ENCODE measurements at places on chromosomes 4 and X. TPM values are rescaled to one million over a fixed set of nuclear protein-coding genes. Genes with fewer than 3 reads are reported as not detected.

DNA sequence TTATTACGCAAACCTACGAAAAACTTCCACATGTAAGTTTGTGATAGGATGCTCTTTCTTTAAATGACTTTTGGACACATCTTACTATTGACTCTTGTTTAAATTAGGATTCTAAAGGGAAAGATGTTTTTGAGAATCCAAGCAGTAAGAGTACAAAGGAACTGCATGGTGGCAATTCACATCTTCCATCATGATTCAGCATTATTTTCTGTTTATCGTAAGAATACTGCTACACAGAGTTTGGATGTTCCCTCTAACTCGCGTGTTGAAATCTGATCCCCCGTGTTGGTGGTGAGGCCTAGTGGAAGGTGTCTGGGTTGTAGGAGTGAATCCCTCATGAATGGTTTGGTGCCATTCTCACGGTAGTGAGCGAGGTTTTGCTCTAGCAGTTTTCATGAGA, 371.8 kb upstream of the FTHL17 start:
- DNase-seq, result no peak

DNA sequence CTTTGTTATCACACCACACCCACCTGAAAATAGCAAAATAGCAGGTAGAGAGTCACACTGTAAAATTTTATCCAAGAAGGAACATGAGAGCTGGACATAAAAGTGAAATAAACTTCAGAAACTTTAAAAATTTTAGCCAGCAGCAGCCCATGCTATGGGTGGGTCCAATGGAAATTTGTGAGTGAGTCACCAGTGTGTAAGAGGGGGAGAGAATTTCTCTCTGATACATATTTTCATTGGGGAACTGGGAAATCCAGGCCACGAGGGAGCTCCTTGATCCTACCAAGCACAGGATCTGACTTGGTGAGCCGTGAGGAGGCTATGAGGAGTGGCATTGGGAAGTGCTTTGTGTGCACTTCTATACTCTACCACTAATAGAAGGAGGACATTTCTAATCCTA, 136.3 kb downstream of the FAAH2 start:
- no peak for DNase-seq

- DNase-seq, result no peak
These were observed 8.6 kb upstream of the ENPEP start for GRCh38 chr4:110467400-110467799.

Gene PAGE2
- total RNA-seq, result not detected

Gene TLR1
- total RNA-seq, result 4.1 TPM

Gene SAGE1
- total RNA-seq, result not detected

DNA sequence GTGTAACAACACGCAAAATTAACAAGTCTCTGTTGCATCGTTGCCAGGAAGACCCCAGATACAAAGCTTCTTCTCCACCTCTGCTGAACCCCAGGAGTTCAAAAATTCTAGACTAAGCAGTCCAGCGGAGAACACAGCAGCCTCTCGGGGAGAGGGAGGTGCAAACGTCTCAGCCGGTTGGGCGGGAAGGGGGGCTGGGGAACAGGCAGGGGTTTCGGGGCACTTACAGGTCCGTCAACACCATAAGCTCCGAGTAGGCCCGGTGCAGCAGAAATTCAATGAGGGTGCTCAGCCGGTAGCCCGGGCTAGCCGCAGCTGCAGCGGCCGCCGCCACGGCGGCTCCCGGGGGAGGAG, 394 bp downstream of the MED14 start:
- DNase-seq, result no peak

DNA sequence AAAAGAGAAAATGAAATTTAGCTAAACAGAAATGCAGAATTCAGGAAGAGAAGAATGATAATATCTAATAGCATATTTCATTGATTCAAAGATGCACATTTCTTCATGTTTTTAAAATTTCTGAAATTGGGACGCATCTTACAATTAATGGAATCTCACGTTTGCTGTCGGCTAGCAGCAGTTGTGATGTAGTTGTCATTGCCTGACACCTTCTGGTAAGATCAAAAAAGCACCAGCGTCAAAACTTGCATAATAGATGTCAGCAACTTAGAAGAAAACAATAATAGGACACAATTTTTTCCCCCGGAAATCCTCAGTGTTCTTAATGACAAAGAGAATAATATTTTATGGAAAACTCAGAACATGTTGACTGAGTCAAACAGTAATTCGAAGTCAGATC, 29.8 kb upstream of the SLC7A3 start:
- DNase-seq, result no peak

- DNase-seq, result no peak
These were observed 24.1 kb downstream of the SEC24D start for GRCh38 chr4:118811832-118812231.

GRCh38 chrX:140971099-140971795, 31.1 kb upstream of the SPANXB1 start:
- DNase-seq, result no peak

Gene CPLX1
- 1.6 TPM for total RNA-seq

- DNase-seq, result no peak
These were observed 128.5 kb downstream of the SPRY1 start for GRCh38 chr4:123524958-123525628.

- DNase-seq, result no peak
These were observed 48.7 kb downstream of the HTT start for GRCh38 chr4:3123181-3123671.

- DNase-seq, result no peak
These were observed 7.9 kb downstream of the SLC10A6 start for GRCh38 chr4:86841309-86841708.

Gene ZIC3
- total RNA-seq, result not detected

- no peak for DNase-seq
These were observed 166.6 kb downstream of the EFNB1 start for GRCh38 chrX:68995386-68995779.

Gene SYTL4
- total RNA-seq, result 1.6 TPM

- DNase-seq, result no peak
These were observed 774 bp upstream of the RAPGEF2 start for GRCh38 chr4:159101988-159102621.

DNA sequence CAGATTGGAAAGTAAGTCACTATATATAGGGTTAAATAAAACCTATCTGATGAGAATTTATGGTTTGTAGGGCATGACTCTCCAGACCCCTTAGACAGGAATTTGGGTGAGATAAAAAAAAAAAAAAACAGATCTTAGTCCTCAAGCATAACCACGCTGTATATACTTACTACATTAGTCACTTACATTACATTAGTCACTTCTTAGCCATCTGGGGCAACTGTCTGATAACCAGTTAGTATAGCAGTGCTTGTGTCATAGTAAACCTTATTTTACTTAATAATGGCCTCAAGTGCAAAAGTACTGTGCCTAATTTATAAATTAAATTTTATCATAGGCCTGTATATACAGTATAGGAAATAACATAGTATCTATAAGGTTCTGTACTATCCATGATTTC, 60.2 kb upstream of the RPS6KA6 start:
- DNase-seq, result no peak

- DNase-seq, result no peak
These were observed 374.4 kb upstream of the NWD2 start for GRCh38 chr4:36870121-36870520.

Data from psoas muscle (tissue), 8 donors.